DMS79 treated with DMSO at 0.1 percent for 48 hours (cell line): ENCODE measurements at places on chromosomes 3 and 15.
A peak's percentile ranks its signal among the peaks of the same experiment; 100 is the strongest.

DNA sequence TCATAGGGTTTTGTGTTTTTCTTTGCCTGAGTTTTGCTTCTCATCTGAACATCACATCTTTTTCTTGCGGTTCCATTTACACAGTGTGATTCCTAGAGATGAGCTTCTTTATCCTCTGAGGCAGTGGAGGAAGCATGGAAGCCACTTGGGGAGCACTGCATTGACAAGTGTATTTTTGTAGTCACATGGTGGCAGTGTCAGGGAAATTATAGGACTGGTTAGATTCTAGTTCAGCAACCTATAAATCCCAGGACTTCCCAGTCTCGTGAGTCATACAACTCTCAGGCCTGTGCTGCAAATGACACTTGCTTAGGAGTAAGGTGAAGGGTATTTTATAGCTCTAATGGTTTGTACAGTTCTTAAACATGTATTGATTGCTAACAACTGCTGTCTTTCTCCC, 58.4 kb downstream of the RBM6 start:
- DNase-seq = no peak

DNA sequence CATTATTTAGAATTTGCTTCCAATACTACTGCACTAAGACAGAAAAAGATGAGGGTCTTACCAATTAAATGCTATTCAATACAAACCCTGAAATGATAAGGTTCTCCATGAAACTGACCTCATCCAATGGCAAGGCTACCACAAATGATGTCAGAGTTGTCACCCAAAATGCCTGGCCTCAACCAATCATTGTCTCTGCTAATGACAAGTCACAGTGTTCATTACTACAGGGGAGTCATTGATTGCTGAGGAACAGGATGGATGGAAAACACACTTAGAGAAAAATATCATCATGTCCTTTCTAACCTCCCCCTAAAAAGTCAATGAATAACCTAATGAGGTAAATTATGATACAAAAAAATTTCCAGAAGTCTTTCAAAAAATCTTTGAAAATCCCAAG, 91.0 kb downstream of the FOXP1 start:
- no peak for DNase-seq

GRCh38 chr15:69631978-69632377, 179.4 kb downstream of the RPLP1 start:
- DNase-seq = no peak

GRCh38 chr3:43874731-43875130, 184.0 kb downstream of the ABHD5 start:
- DNase-seq = no peak

DNA sequence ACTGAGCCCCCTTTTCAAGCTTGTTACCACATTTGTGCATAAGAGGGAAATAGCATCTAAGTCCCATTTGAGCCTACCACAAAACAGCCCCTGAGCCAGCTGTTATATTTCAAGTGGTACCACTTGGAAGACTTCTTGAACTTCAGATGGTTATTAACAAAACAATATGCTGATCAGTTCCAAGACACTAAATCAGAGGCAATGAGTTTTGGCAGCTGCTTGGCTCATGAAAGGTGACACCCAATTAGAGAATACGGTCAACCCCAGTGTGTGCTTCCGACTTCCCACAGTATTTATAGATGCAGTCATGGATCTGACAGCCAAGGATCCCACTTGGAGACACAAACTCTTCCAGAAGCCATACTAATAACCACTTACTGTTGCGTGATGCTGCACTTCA, 469.6 kb upstream of the PPP2R3A start:
- DNase-seq = peak; percentile 95

DNA sequence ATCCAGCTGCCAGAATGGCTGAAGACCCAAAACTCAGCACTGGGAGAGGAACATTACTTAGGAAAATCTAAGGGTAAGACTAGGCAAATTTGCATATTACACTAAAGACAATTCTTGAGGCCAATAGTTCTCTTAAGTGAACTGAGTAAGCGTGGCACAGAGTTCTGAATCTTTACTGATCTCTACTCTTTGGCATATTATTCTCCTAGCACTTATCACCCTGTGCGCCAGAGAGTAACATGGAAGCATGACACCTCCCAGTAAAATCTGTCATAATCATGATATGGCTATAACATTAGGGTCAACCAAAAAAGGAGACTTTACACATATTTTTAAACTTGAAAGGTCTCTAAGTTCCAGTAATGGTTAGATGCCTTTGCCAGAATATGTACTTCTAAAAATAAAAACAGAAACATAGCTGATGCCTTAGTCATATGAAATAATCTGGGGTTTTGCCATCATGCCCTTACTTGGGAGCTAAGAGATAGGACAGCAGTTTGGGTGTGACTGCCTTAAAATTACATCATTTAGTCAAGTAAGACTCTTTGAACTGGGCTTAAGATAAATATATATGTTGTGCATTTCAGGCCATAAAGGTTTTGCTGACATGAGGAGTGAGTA, 290.5 kb downstream of the PLCL2 start:
- no peak for DNase-seq

DNA sequence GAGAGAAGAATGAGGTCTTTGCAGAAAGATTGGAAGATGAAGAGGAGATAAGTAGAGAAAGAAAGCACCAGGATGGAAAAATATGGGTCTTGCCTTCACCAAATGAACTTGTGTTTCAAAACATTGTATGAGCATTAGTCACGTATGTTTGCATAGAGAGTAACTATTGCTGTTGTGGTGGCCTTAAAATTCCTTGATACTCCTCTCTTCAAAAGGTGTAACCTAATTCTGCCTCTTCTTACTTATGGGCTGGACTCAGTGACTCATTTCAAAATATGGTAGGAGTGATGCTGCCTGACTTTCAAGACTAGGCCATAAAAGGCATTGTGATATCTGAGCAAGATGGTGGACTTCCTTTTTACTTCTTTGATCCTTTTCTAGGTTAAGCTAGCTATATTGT, 228.7 kb upstream of the ZNF385D start:
- DNase-seq = no peak
